ENCODE measurements at places on chromosomes 1 and 21.

DNA sequence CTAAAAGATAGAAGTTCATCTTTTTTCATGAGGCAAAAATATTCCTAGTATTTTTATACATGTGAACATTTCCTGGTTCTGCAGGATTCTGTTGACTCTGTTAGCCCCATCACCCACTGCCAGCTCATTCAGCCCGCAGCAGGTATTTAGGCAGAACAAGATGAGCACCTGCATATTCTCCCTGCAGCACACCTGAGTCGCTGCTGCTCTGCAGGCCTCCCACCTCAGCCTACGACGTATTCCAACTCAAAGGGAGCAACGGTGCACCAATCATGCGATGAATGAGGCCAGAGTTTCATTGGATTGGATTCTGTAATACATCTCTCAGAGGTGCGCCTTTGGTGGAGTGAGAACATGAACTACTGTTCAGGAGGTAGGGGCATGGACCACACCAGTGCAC, 87.6 kb downstream of the CNIH3 start:
- DNase-seq = no peak

DNA sequence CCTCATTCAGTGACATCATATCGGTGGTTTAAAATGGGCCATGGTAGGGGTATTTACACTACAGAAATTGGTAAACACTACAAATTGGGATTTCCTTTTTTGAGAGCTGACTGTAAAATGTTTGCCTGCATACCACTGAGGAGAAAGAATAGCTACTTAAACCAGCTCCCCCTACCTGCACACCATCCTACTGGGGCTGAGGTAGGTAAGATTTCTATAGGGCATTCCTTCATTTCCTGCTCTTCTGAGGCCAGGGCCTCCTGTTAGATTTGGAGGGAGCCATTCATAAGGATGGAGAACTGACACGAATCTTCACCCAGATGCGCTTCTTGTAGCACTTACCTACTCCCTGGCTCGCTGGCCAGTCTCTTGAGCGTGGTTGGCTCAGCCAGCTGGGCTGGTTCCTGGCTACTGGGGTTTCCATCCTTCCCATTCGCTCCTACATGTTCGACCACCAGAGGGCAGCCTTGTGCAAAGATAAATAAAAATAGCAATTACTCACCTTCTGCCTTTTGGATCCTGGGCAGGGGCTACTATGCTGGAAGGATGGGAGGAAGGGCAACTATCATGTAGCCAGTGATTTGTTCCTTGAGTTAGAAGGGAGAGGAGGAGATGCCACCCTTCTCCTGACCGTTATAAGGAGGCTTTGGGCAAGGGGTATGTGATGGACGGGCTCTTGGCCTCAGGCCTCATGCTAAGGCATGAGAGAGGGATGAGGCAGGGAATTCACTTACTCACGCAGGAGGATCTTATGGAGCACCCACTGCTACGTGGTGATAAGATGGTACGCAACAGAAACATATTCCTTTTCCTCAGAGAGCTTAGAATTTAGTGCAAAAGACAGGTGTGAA, 10.7 kb downstream of the OPTC start:
- DNase-seq = no peak

GRCh38 chr1:60126723-60127122, 53.2 kb upstream of the C1orf87 start:
- no peak for DNase-seq

- no peak for DNase-seq
Observed at GRCh38 chr1:109255097-109255651, 5.8 kb downstream of the CELSR2 start.

- DNase-seq = no peak
Observed at GRCh38 chr1:207026104-207026534, 6.4 kb downstream of the C1orf116 start.

GRCh38 chr1:110008971-110009565, 24.5 kb downstream of the AHCYL1 start:
- no peak for DNase-seq

DNA sequence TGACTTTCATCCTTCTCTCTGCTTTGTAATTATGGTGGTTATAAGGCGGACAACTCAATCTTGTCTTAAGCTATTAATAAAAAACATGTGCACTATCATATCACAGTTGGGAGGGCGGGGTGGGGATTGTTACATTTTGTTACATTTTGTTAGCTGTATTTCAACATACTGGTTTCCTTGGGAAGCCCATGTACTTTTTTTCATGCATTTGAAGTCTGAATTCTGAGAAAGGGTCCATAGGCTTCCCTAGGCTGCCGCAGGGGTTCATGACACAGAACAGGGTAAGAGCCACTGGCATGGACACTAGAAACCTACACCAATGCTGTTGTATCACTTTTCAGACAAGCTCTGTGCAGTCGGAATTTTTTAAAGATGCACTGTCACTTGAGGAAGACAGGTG, 178.8 kb downstream of the ETS2 start:
- DNase-seq = no peak

GRCh38 chr1:168227620-168228019, 1.8 kb downstream of the SFT2D2 start:
- no peak for DNase-seq

DNA sequence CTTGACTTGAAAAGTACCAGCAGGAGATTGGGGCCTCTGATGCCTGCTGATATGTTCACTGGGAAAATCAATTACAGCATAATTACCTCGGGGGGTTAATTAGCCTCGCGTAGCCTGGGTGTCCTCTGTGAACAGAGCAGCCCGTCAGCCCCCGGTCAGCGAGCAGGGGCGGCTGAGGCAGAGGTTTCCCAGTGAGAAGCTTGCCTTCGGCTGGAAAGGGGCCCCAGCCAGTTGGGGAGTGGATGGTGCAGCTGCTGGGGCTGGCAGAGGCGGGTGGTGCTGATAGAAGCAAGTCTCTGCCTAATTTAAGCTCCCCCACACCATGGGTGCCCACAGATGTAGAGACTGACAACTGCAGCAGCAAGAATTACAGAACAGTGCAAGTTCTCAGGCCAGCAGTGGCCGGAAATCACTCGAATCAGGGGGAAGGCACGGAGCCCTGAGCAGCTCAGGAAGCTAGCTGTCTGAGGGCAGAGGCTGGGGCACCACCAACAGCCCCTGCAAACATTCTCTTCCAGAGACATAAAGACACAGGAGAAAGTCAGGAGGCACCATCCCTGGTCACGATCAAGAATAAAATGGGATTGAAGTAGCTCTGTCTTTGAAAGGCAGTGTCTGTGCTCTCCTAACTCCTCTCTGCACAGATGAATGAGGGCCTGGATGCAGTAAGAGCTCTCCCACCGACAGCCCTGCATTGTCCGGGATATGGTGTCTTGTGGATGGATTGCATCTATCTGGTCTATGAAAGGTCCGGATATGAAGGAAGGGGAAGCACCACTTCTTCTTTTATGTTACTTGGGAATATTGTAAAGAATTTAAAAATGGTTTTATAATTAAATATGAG, 166.5 kb upstream of the CD34 start:
- no peak for DNase-seq

DNA sequence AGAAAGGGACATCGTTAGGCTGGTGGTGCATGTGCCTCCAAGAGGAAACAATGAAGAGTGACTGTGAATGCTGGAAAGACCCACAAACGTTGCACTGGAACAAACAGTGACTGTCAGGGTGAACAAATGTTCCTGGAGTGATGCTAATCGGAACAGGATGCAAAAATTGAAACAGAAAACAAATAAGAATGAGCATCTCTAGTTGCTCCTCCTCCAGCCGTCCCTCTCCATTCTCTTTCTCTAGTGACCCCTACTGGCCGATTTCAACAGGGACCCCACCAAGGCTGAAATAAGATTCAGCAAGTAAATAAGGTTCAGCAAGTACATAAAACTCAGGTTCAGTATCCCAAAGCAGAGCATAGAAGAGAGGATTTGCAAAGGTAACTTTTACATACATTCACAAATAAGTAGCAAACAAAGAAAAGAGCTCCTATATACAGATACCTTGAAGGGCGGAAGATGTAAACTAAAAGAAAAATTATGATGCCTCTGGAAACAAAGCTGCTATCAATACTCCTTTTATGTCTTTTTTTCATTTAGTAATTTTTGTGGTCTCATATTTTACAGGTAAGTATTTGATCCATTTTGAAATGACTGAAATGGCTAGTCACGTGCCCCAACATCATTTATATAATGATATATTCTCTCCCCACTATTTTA, 836.1 kb upstream of the ADAMTS5 start:
- no peak for DNase-seq

DNA sequence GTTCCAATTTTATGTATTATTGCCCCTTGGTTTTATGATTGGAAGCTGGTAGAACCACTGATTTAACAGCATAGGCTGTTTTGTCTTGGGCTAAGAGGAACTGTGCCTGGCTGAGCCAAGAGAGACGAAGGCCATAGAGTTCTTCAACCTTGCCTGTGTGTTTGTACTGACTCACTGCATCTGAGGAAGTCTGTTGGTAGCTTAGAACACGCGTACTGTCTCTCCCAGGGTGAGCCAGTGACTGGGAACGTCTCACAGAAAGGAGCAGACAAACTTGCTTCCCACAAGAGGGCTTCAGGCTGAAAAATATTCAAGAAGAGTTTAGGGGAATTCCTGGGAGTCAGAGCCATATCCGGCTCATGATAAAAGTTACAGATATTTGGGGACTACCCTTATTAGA, 14.9 kb downstream of the TMEM51 start:
- peak; percentile 92 for DNase-seq

DNA sequence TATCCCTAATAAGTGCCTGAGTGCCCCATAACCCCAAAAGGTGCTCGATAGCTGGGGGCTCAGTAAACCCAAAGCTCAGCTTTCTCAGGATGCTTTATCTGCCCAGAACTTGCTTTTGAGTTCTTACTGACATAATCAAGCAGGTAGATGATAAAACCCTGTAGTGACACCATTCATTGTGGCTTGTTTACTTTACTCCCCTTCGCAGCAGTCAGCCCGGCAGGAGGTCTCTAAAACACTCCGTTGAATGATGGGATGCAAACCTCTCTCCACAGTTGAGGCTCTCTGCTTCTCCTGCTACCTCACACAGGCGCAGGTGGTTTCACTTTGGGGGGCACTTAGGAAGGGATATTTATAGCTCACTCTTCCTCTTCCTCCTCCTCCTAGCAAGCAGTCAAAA, 349.4 kb downstream of the HLX start:
- DNase-seq = no peak

DNA sequence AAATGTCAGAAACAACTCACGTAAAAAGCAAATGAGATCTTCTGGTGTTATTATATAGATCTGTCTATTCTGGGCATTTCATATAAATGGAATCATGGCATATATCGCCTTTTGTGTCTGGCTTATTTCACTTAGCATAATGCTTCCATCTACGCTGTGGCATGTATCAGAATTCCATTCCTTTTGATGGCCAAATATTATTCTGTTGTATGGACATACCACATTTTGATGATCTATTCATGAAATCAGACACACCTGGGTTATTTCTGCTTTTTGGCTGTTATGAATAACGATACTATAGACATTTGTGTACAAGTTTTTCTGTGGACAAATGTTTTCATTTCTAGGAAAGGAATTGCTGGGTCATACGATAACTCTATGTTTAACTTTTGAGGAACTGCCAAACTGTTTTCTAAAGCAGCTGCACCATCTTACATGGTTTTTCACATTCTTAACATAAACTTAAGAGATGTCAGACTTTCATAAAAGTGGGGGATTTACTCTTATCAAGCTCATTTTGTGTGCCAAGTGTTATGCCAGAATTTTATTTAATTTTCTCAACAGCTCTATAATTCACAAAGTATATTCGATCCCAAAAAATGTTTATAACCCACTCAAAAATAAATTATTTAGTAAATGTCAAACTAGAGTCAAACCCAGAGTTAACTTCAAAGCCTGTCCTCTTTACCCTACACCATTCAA, 7.6 kb downstream of the ENAH start:
- no peak for DNase-seq

Data from non-pigmented ciliary epithelial cell (primary cell).